ENCODE measurements at places on chromosomes 2 and 18.

DNA sequence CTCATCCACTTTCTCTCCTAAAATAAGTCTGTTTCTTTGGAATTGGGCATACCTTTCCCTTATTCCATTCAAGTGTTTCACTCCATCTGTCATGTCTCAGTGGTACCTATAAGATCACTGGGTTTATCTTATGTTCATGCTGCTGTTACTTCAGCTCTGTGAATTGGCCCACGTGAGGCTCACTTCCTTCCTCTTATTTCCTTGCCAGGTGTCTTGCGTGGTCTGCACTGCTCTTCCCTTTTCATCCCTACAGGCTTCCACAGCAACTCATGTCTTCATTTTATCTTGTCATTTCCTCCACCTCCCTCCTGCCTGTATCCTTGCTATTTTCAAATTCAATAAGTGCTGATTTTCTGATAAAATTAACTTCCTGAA, 159.1 kb upstream of the ALPP start:
- no peak for DNase-seq

DNA sequence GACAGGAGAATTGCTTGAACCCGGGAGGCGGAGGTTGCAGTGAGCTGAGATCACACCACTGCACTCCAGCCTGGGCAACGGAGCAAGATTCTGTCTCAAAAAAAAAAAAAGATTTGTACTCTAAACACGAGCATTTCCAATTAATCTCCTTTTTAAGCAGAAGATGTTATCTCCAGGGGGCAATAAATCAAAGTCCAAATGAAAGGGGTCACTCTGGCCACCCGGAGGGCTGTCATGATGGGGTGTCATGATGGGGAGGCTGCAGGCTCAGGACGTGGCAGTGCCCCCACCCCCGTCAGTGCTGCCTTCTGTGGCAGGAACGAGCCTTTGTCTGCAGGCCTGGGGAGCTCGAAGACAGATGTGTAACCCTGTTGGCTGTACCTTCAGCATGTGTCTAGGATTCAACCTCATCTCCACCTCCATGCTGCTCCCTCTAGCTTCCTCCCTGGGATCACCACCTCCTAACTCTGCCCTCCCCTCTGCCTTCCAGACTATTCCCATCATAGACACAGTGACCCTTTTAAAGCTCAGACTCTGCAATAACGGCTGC, 76.9 kb upstream of the YWHAQ start:
- DNase-seq = no peak

GRCh38 chr2:23091900-23092299, 293.1 kb upstream of the KLHL29 start:
- DNase-seq = no peak

- DNase-seq = no peak
These were observed 41.5 kb downstream of the YES1 start for GRCh38 chr18:770583-770961.

GRCh38 chr2:105771836-105772235, 27.1 kb downstream of the NCK2 start:
- no peak for DNase-seq

- DNase-seq = no peak
These were observed 22.5 kb downstream of the DRC1 start for GRCh38 chr2:26424221-26424620.

- no peak for DNase-seq
These were observed 566.8 kb downstream of the EPHA4 start for GRCh38 chr2:221005338-221005737.

DNA sequence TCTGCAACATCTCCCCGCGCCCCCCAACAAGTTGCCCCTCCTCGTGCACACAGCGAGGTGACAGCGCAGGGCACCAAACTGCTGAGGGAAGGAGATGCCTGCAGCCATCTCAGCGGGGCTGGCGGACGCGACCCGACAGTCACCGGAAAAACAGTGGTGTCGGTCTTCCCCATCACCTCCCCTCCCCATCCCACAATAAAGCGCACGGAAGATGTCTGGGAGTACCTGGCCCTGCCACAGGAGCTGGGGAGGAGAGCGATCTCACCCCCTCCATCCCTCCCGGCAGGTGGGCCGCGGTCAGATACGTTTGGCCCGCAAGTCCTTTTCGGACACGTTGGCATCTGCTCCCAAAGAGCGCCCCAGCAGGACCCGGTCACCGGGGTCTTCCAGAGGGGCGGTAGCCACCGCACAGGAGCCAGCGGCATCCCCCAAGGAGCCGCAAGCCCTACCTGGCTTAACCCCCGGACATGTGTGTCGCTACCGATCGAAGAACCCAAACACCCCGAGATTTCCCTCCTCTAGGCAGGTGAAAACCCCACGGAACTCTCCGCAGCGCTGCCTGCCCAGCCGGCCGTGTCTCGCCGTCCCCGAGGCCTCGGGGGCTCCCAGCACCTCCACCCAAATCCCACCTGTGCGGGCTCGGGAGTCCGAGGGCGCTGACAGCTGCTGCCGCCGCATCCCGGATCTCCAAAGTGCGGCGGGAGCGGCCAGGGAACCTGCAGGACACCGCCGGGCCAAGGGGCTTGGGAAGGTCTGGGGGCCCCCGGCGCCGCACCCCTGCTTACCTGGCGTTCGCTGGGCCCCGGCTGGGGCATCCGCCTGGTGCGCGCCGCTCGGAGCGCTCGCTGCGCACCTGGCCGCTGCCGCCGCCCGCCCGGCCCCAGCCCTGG, 657 bp downstream of the ATP8B1 start:
- no peak for DNase-seq

- no peak for DNase-seq
These were observed 4.8 kb downstream of the ONECUT2 start for GRCh38 chr18:57439985-57440330.
